ENCODE measurements at places on chromosomes 5 and 9.

GRCh38 chr9:99154356-99154755, 49.4 kb downstream of the TGFBR1 start:
- DNase-seq = no peak

DNA sequence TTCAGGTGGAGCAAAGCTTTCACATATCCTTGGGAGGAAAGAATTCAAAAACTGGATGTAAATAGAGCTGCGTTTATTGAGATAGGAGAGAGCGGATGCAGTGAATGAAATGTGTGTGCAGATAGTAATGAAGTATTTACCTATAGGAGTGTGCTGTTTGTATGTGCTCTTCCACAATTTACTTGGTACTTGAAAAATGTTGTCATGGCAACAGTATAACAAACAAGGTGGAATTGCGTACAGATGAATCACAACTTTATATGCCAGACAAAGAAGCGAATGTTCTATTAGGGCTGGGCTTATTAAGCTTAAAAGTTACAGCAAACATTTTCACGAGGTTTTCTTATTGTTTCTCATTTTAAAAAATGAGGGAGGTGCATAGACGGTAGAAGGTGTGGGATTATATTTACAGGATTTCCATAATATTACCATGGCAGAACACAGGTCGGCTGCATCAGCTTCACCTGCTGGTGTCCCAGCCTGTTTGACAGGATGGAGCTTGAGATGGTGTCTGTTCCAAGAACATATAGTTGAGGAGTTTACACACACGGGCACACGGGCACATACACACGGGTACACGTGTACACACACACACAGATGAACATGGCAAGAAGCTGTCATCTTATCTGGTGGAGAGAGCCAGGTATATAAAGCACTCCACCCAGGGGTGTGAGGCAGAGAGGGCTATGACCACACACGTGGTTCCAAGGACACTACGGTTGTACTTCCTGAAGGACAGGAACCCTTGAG, 155.7 kb downstream of the RMI1 start:
- DNase-seq = no peak

DNA sequence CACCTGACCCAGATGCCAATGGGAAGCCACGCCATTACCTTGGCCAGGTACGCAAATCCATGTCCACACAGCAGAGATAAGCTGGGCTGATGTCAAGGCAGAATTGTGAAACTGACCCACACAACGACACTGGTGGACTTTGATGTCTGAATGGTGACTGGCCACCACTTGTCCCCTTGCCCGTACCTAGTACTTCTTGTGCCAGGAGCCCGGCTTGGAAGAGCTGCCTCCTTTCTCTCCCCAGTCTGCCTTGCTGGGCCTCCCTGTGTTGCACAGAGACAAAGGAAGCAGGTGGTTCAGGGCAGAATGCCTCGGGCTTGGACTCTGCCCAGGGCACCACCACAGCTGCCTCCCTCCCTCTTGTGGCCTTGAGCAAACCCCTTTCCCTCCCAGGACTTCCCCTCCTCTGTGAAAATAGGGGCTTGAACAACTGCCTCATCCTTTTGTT, 23.3 kb downstream of the PTGES2 start:
- DNase-seq = no peak

DNA sequence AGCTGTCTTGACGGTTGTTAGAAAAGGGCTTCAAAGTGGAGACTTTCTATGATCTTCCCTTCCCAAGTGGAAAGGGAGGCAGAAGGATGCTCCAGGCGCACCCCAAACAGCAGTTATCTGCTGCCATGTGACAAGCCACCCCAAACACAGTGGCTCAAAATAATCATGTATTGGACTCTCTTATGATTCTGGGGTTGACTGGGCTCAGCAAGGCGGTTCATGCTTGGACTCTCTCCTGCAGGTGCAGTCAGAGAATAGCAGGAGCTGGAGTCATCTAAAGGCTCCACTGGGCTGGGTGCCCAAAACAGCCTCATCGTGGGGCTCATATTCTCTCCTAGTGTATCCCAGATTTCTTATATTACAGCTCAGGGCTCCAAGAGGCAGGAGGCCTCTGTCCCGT, 177.6 kb upstream of the IER5L start:
- DNase-seq = no peak

DNA sequence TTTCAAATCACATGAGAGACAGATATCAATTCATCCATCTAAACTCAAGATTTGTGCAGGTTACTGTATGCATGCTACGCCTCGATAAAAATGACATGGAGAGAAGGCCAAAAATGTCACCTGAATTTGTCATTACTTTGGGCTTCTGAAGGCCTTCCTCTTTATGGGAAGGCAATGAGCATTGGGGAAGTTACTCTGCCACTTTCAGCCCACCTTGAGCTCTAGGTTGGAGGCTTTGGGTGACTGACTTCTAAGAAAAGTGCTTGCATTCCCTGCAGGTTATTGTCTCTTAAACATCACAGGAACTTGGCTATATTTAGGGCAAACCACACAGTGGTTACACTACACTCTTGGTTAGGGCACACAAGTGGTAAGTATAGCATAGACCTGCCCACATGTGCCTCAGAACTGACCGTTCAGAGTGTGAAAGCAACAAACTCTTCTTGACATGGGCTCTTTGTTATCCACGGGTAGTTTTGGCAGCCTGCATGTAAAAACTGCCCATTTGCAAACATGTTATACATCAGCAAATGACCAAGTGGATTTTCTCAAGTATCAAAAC, 169.5 kb downstream of the ZNF608 start:
- DNase-seq = no peak

GRCh38 chr5:153816870-153817269, 221.8 kb downstream of the FAM114A2 start:
- DNase-seq = no peak

DNA sequence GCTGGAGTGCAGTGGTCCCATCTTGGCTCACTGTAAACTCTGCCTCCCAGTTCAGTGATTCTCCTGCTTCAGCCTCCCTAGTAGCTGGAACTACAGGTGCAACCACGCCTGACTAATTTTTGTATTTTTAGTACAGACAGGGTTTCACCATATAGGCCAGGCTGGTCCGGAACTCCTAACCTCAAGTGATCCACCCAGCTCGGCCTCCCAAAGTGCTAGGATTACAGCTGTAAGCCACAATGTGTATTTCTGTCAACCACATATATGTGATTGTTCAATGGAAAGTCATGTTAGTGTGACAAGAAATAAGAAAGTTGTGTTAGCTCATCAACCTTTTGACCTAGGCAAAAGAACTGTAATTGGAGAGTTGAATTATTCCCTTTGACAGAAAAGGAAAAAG, 677.1 kb upstream of the CHD1 start:
- DNase-seq = no peak

DNA sequence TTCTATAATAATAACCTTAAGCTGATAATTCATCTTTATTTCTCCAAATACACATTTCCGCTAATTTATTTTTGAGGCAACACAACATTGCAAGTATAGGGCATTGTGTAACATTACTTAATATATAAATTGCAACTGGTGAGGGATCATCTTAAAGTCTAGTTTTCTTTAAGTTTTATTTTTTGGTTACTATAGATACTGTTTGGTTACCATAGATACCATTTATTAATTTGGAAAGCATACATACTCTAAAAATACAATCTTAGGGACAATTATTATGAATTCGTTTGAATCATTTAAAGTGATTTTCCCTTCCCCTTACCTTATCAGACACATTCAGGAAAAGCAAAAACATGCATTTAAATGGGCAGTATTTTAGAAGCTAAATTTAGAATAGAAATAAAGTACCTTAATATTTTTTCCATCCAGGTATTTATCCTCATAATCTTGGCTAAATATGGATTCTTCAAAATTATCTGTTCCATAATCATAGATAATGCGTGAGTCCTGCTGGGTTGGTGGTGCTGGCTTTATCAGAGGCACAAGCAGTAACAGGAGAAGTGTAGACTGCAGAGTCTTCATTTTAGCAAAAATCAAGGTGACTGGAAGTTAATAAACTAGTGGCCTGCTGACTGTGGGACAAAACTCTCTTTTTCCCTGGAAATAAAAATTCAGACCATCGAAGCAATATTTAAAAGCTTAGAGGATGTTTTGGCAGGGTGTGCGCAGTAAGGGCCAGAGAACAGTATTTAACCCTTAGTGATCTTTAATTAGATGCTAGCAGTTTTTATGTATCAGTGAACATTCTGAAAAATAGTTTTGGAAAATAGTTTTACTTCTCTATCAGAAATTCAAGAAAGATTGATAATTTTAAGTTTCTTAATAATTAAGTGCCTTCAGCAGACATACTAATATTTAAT, 1.3 kb downstream of the OGN start:
- no peak for DNase-seq

- no peak for DNase-seq
Observed at GRCh38 chr9:95857124-95857523, 18.4 kb upstream of the ERCC6L2 start.

DNA sequence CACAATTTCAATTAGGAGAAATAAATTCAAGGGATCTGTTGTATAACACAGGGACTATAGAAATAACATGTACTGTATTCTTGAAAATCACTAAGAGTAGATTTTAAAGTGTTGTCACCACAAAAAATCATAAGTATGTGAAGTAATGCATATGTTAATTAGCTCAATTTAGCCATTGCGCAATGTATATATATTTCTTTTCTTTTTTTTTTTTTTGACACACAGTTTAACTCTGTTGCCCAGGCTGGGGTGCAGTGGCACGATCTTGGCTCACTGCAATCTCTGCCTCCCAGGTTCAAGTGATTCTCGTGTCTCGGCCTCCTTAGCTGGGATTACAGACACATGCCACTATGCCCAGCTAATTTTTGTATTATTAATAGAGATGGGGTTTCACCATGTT, 70.2 kb downstream of the XRCC4 start:
- DNase-seq = no peak

- DNase-seq = peak; percentile 38
Observed at GRCh38 chr9:137619240-137620047, 639 bp downstream of the EHMT1 start.

- no peak for DNase-seq
Observed at GRCh38 chr5:154728939-154729588, 26.1 kb upstream of the LARP1 start.

DNA sequence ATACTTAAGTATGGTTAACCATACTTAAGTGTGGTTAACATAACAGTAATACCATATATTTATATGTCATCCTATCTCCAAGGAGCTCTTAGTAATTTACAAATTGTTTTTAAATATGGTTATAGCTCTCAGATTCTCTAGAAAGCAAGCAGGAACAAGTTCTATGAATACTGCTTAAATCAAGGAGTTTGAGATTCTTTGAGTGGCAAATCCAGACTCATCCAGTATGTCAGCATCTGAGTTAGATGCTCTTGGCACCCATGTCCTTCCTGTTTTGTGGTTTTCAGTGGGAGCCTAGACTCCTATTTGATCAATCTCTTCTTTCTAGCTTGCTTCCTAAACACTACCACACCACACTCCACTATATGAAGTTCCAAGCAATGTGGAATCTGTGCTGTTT, 114.7 kb upstream of the GDNF start:
- no peak for DNase-seq

GRCh38 chr5:38323645-38324295, 65.4 kb downstream of the EGFLAM start:
- DNase-seq = no peak

- DNase-seq = no peak
Observed at GRCh38 chr5:14735944-14736343, 71.4 kb downstream of the OTULIN start.

DNA sequence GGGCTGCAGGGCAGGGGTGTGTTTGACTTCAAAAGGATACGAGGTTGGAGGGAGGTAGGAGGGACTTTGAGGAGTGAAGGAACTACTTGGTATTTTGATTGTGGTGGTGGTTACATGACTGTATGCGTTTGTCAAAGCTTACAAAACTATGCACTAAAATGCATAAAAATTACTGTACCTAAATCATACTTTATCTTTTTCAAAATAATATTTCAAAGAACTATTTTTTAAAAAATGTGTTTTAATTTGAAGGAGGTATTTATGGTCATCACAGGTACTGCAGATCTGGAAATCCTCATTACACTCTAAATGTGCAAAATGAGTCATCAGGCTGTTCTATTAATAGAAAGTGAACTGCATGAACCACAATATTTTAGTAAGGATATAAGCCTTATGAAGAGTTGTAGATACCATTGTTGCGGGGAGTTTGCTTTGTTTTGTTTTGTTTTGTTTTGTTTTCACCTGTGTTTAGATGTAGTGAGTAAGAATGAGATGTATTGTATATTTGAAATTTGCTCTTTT, 116.9 kb downstream of the ARRDC3 start:
- DNase-seq = no peak

DNA sequence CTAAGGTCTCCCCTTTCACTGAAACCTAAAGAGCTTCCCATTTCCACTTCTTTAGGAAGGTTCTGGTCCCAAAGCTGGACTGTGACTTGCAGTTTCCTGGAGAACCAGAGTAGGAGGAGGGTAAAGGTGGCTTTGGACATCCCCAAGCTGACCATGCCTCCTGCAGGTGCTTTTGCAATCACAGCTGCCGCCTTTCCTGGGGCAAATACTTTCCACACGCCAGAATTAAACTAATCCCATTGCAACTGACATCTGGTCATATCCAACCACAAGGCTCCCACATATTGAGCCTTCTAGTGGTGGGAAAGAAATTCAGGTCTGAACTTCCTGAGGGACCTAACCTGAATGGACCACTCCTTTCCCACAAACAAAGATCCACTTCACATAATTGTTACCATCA, 92.7 kb downstream of the NRG2 start:
- DNase-seq = no peak

GRCh38 chr9:125650271-125650737, 56.7 kb downstream of the MAPKAP1 start:
- no peak for DNase-seq

- no peak for DNase-seq
Observed at GRCh38 chr9:82438581-82438980, 450.0 kb downstream of the SPATA31D1 start.

DNA sequence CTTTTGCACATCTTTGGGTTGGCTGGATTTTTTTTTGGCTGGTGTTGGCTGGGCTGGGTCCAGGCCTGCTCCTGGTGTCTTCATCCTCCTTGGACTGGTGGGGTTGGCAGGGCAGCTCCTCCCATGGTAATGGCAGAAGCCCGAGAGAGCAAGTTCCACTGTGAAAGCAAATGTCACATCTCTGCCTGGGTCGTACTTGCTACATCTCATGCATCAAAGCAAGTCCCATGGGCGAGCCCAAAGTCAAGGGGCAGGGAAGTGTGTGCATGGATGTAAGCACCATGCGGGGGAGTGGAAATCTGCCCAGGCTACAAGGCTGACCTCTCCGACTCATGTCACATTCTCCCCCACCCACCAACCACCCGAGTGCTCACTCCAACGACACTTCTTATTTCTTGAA, 26.7 kb downstream of the NKX2-5 start:
- DNase-seq = no peak

GRCh38 chr9:137530331-137530730, 19.9 kb downstream of the PNPLA7 start:
- DNase-seq = no peak

All from CD4-positive, alpha-beta T cell treated with Interleukin-6 for 4 hours (primary cell).